Activated CD4-positive, alpha-beta T cell treated with anti-CD3 and anti-CD28 coated beads, Interleukin-2, Interleukin-6, amounts not matched to agents 100 ng/mL and 50 ng/mL, durations not matched to agents 16 hours and 8 hours (primary cell): ENCODE measurements at places on chromosomes 1 and 21.

DNA sequence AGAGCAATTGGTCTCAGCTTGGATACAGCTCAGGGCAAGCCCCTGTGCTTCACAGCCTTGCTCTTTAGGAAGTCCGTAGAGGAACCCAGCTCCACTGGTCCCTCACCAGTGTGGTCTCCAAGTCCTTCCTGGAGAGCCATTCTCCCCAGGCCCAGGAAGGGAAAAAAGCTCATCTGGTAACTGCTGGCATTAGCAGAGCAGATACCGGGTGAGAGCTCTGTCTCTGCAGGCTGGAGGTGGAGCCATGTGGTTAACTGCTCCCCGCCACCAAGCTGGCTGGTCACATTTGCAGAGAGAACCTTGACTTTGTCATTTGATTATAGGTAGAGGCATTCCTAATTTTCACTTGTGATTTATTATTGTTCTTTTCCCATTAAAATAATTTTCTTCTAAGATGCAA, 169.6 kb downstream of the ROR1 start:
- DNase-seq: no peak

DNA sequence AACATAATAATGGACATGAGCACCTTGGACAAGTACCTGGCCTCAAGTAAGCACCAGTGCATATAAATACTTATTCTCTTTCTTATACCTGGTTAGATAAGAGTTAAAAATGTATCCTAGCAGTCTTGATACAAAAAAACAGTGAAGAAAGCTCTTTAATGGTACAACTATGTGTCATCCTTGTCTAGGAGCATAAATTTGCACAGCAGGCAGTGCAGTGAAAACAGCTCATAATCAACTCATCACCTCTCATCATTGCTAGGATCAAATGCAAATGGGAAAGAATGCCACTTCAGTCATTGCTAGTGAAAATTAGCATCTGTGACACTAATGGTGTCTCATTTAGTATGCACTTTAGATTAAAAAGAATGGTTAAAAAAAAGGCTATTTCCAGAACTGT, 7.6 kb downstream of the SAMSN1 start:
- DNase-seq: no peak

GRCh38 chr1:20928146-20928545, 141.0 kb upstream of the HP1BP3 start:
- DNase-seq: no peak

- no peak for DNase-seq
Observed at GRCh38 chr21:34988625-34989024, 60.5 kb downstream of the RUNX1 start.

DNA sequence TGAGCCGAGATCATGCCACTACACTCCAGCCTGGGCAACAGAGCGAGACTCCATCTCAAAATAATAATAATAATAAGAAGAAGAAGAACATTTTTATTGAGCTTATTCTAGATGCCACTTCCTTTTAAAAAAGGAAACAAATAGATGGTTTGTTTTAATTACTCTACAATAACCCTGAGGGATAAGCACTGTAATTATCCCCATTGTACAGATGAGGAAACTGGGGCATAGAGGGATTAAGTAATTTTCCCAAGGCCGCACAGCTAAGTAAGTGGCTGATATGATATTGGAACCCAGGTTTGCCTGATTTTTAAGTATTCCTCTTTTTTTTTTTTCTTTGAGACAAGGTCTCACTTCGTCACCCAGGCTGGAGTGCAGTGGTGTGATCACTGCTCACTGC, 58.5 kb upstream of the LRIG2 start:
- DNase-seq: no peak

- peak; percentile 26 for DNase-seq
Observed at GRCh38 chr1:23742670-23743286, 493 bp upstream of the ELOA start.

DNA sequence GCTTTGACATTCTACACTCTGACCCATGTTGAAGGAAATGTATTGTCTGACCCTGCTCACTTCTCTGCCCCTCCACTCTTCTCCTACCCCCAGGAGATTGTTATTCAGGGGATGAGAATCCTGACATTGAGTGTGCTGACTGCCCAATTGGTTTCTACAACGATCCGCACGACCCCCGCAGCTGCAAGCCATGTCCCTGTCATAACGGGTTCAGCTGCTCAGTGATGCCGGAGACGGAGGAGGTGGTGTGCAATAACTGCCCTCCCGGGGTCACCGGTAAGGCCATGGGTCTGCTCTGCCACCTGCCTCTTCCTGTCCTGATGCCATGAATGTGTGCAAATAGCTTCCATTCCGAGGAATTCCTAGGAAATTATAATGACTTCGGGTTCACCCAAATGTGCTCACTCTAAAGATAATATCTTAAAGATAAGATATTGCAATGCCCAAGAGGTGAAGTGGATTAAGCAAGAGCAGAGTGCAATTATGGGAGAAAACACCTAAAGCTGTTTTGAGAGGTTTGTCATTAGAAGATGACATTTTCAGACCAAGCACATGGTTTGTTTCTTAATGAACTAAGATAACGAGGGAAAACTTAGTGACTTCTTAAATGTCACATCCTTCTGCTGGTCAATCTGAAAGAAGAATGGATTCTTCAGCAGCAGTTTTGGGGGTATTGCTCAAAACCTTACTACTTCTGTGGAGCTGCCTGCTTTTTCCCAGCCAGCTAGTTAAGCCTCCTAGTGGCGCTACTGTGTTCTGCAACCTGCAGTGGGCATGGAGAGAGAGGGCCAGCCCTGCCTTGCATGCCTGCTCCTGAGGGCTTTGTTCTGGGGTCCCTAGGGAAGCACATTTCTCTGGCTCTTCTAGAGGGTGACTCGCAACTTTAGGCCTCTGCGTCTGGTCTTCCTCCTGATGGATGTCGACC, 41.6 kb downstream of the LAMC2 start:
- DNase-seq: peak; percentile 58

- DNase-seq: no peak
Observed at GRCh38 chr1:228006034-228006785, 588 bp upstream of the WNT3A start.

GRCh38 chr1:179935909-179936496, 18.6 kb upstream of the CEP350 start:
- DNase-seq: no peak

- no peak for DNase-seq
Observed at GRCh38 chr1:159510229-159510541, 25.6 kb downstream of the OR10J5 start.

- no peak for DNase-seq
Observed at GRCh38 chr1:169321539-169321938, 46.1 kb downstream of the NME7 start.

GRCh38 chr1:100441651-100442050, 89.3 kb downstream of the CDC14A start:
- peak; percentile 42 for DNase-seq

DNA sequence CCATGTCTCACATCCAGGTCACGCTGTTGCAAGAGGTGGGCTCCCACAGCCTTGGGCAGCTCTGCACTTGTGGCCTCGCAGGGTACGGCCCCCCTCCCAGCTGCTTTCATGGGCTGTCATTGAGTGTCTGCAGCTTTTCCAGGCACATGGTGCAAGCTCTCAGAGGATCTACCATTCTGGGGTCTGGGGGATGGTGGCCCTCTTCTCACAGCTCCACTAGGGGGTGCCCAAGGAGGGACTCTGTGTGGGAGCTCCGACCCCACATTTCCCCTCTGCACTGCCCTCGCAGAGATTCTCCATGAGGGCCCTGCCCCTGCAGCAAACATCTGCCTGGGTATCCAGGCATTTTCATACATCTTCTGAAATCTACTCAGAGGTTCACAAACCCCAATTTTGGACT, 219.4 kb downstream of the LRRC7 start:
- DNase-seq: no peak

DNA sequence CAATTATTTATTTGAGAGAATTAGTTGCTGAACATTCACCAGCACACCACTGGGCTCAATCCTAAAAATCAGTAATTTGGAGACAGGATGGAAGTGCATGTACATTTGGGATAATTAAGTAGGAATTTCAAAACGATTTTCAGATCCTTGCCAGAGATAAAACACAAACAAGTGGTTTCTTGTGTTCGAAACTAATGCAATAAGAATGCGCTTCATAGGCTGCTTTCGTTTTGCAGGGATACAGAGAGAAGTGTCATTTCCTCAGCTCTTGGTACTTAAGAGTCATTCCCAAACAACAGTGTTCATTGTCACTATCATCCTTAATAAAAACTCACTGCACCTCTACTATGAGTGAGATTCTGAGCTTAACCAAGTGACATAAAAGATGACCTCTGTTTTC, 20.6 kb upstream of the USP24 start:
- no peak for DNase-seq

GRCh38 chr1:21384620-21385019, 55.3 kb upstream of the NBPF3 start:
- DNase-seq: no peak
